ENCODE measurements at places on chromosomes 3 and 15. TPM values are rescaled to one million over a fixed set of nuclear protein-coding genes. Genes with fewer than 3 reads are reported as not detected.

GPR156 gene
- total RNA-seq: 0.40 TPM

GRAMD2A gene
- 0.43 TPM for total RNA-seq

PLA2G4D gene
- total RNA-seq: not detected

VGLL3 gene
- total RNA-seq: 0.02 TPM

SH2D7 gene
- not detected for total RNA-seq

ERICH6 gene
- total RNA-seq: not detected

DNA sequence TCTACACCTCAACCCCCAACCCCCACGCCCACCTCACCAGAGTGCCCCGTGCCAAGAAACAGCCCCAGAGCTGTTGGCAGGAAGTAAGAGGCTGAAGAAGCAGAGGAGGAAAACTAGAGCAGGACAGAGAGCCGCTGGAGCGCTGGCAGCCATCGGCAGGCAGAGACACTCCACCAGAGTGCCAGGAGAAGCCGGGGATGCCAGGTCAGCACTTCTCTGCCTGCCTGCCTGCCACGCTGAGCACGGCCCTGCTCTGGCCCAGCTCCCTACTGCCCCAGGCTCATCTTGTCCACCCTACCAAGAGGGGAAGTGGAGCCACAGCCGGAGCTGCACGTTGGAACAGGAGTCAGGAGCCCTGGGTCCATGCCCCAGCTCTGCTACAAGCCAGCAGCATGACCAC, 29.7 kb downstream of the CACNA2D2 start:
- DNase-seq: no peak

DNA sequence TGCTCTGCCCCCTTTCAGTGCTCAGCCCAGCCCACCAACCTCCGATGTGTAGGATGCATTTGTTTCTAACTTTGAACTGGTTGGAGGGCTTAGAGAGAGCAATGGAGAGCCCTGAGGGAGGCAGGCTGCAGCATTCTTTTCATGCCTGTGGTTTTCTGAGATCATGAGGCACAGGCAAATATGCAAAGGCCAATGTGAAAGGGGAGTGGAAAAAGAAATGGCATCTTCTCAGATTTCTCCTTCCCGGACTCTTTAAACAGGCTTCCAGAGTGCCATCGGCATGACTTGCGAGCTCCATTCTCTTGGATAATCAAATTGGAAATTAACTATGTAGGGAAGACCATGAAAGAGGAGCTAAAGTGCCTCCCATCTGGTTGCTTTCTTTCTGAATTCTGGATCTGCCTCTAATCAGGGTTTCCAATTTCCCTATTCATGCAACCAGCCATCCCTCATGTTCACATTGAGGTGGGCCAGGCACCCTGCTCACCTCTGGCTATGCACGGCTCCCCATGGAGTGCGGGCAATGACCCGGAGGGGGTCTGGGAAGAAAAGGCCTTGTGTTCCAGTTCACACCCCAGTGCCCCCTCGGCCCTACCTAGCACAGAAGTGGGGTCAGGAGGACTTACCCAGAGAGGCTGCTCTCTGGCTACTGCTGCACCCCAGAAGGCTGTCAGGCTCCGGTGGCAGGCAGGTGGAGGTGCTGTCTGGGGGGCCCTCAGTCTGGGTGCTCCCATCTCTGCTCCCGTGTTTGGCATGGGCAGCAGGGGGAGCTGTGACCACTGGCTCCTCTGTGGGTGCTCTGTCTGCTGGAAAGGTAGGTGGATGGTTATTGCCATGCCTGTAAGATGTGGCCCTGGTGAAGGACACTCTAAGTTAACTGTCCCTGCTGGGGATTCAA, 16.1 kb downstream of the AMOTL2 start:
- peak; percentile 61 for DNase-seq

GRCh38 chr15:31977812-31978661, 52.3 kb upstream of the CHRNA7 start:
- DNase-seq: peak; percentile 38

- DNase-seq: no peak
Measured at GRCh38 chr15:75174102-75174501, 27.6 kb upstream of the C15orf39 start.

DNA sequence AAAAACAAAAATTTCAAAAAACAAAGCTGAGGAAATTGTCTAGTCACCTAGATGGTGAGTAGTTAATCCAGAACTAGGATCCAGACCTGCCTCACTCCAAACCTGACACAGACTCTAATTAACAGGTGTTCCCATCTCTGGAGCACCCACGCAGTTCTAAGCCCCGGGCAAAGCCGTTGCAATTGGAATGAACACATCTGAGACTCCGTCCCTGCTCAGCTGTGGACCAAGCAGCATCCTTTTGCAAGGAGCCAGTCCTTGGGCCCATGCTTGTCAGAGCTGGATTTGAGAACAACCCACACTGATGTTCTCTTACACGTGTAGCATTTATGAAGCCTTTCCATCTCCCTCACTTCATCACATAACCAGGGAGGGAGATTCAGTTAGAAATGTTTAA, 54.8 kb downstream of the LMCD1 start:
- no peak for DNase-seq

- DNase-seq: no peak
Measured at GRCh38 chr3:52481819-52482521, 13.2 kb upstream of the STAB1 start.

GRCh38 chr3:56467108-56467507, 1.2 kb downstream of the ERC2 start:
- DNase-seq: peak; percentile 58

DNA sequence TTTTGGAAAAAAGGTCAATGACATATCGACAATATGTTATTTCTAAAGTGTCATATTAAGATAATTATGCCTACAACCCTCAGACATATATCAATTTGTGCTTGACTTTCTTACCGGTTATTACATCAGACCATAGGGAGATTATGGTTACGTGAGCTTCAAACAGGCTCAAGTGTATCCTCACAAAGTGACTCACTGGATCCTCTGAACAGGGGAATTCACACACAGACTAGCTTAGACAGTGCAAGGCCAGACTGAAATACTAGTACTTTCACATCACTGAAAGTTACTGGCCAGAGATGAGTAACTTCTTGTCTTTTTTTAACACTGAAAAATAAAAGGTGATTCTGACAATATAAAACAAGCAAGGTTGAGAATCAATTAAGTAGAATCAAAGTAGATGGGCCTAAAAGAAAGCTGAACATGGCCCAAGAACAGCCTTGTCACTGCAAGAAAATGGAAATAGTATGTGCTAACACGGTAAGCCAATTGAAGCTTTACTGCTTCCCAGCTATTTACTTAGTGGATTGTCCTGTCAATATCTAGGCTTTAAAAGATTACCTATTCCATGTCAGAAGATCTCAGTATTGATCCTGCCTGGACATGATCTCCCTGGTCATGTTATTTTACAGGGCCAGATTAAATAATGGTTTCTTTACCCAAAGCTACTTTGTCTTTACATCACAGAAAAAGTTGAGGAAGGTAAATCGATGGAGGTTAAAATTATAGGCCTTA, 848.6 kb downstream of the ROBO1 start:
- peak; percentile 18 for DNase-seq

DNA sequence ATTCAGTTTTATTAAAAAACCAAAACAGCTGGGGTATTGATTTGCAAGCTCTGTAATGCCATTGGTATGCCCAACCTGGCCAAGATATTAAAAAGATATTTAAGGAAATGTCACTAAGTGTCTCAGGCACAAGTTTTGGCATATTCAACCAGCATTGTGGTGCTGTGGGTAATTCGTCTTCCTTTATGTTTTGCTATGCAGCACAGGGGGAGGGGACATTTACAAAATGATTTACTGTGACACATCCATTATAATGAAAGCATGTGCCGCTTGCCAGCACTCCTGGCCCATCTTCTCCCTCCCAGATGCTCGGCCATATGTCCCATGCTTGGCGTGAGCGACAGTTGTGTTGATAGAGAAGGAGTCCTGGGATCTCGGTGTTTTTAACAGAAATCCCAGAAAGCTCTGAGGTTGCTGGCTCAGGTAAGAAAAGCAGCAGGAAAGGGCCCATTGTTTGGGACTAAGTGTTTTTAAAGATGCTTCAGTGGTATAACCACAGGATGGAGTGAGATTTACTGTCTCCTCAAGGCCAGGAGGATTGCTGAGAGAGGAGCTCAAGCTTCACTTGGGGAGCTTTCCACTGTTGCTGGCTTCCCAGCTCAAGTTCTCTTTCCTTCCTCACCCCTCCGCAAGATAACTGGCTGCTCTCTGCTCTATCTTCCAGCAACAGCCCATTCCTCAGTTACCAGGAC, 158.2 kb upstream of the TSC22D2 start:
- DNase-seq: no peak

- no peak for DNase-seq
Measured at GRCh38 chr15:64191971-64192830, 29.4 kb upstream of the PPIB start.

GRCh38 chr3:189629803-189630455, 1.3 kb upstream of the TP63 start:
- no peak for DNase-seq

DNA sequence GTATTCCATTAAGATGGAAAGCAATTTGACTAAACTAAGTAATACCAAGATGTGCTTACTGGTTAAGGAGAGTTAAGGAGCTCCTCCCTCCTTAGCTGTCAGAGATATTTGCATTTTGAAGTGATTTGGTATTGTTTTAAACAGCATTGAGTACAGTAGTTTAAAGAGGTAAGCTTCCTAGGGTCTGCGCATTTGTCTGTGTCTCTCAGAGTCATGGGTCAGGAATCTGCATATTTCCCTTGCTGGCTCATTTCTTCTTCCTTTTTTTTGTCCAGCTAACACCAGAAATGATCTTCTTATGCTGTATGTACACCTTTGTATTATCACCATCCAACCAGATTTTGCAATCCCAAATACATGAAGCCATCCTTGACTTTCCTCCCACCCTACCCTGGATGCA, 163.0 kb upstream of the BFSP2 start:
- no peak for DNase-seq

DNA sequence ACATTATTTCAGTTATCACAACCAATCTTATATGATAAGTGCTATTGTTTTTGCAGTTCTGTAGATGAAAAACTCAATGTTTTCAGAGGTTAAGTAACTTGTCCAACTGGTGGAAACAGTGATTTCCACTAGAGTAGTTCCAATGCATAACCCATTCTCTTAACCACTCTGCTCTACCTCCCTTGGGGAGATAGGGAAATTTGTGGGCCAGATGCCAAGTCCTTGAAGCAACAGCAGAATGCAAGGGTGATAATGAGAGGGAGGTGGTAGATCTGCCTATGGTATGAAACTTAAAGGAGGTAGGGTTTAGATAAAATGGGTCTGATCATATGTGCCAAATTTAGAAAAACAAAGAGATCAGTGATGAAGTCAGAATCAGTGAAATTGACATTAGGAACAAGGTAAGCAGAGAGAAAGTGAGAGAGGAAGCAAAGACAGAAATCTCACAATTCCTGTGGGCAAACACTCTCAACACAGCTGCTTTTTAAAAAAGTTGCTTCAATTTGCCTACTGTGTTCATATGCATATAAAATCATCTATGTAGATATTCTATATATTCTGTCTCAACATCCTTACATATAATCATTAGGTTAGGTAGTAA, 50.5 kb upstream of the UBP1 start:
- DNase-seq: no peak

- DNase-seq: peak; percentile 37
Measured at GRCh38 chr15:77819851-77820728, 187.4 kb upstream of the LINGO1 start.
